ENCODE measurements at places on chromosomes 4 and X. TPM values are rescaled to one million over a fixed set of nuclear protein-coding genes. Genes with fewer than 3 reads are reported as not detected.

The CDX4 gene
- total RNA-seq = not detected

The PLAC1 gene
- not detected for total RNA-seq

The FAM184B gene
- total RNA-seq = not detected

The IL15 gene
- total RNA-seq = 2.3 TPM

The GCNA gene
- total RNA-seq = 3.7 TPM

The RIPPLY1 gene
- total RNA-seq = not detected

The SPARCL1 gene
- not detected for total RNA-seq

The DNAAF6 gene
- not detected for total RNA-seq

The KLKB1 gene
- 1.2 TPM for total RNA-seq

The GPR143 gene
- not detected for total RNA-seq

The CMC4 gene
- 3.7 TPM for total RNA-seq

The SPATA4 gene
- not detected for total RNA-seq

The CT45A3 gene
- total RNA-seq = not detected

The HSFX4 gene
- total RNA-seq = not detected

The VCX3A gene
- total RNA-seq = not detected

The RXFP1 gene
- not detected for total RNA-seq

The GRID2 gene
- total RNA-seq = not detected

The CHIC2 gene
- total RNA-seq = 49.9 TPM

The DYNLT3 gene
- 18.8 TPM for total RNA-seq

The ENAM gene
- total RNA-seq = not detected

The FAM53A gene
- total RNA-seq = 1.8 TPM

The GABRG1 gene
- not detected for total RNA-seq

The HSPA4L gene
- total RNA-seq = not detected

The RHOXF2 gene
- total RNA-seq = not detected

The SUPT20HL2 gene
- not detected for total RNA-seq

The FAM9C gene
- total RNA-seq = not detected

The CSN1S1 gene
- not detected for total RNA-seq

The ODAM gene
- total RNA-seq = not detected
